Ascending aorta (tissue), 2 donors: ENCODE measurements at places on chromosomes 1 and 21. TPM values are rescaled to one million over a fixed set of nuclear protein-coding genes. Genes with fewer than 3 reads are reported as not detected.

The SSU72 gene
- total RNA-seq, result 50.1 TPM

The KCNJ9 gene
- total RNA-seq, result 1.2 TPM

The C1orf141 gene
- total RNA-seq, result not detected

The ITSN1 gene
- 95.0 TPM for total RNA-seq

The IL20 gene
- not detected for total RNA-seq

The MARK1 gene
- 11.6 TPM for total RNA-seq

The FABP3 gene
- total RNA-seq, result 24.2 TPM

The ST7L gene
- 4.0 TPM for total RNA-seq

DNA sequence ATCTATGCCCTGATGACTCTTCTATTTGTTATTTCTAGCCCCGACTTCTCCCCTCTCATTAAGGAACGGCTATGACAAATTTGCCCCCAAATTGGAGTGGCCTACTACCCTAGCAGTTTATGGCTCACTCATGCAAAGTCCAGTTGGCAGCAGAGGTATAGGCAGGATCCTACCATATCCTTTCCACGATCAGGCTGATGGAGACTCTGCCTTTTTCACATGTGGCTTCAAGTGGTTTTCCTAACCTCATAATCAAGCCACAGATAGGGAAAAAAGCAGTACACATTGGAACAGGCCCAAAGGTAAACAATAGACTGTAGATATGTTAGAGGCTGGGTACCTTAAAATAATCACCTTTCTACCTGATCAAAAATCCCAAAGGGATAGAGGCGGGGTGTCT is 292.5 kb downstream of the NCAM2 start:
- no peak for DNase-seq
- no peak overlapping the region for H3K4me3 ChIP-seq
- H3K27ac ChIP-seq, result no peak overlapping the region
- no peaks in the 10 kb centered on the region for H3K36me3 ChIP-seq
- no peaks in the 10 kb centered on the region for H3K4me1 ChIP-seq

- no peaks in the 10 kb centered on the region for H3K36me3 ChIP-seq
- H3K27ac ChIP-seq, result no peak overlapping the region
- no peaks in the 10 kb centered on the region for H3K27me3 ChIP-seq
- no peak for DNase-seq
- H3K4me1 ChIP-seq, result no peaks in the 10 kb centered on the region
- no peak overlapping the region for H3K4me3 ChIP-seq
Observed at GRCh38 chr1:34618381-34618780, 136.5 kb upstream of the GJB5 start.

- no peaks in the 10 kb centered on the region for H3K36me3 ChIP-seq
- no peak overlapping the region for H3K27ac ChIP-seq
- H3K4me1 ChIP-seq, result peaks cover 4% of the 10 kb centered on the region
- H3K27me3 ChIP-seq, result no peaks in the 10 kb centered on the region
Observed at GRCh38 chr1:230876660-230877059, 8.3 kb upstream of the C1orf198 start.

DNA sequence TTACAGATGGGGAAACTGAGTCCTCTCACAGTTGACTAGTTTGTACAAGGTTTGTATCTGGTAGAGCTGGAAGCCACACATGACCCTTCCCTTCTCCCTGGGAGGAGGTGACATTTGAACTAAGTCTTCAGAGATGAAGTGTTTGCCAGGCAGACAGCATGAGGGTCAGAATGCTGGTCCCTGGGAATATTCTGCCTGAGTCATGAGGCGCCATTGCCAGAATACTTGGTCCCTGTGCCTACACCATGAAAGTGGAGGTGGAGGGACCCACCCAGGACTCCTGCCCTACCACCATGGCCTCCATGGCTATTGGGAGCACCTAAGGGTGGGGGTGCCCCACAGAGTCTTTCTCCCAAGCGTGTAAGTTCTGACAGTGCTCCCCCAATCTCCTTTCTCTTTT is 7.0 kb downstream of the RPS6KA1 start:
- no peak overlapping the region for H3K4me3 ChIP-seq
- no peak for DNase-seq

DNA sequence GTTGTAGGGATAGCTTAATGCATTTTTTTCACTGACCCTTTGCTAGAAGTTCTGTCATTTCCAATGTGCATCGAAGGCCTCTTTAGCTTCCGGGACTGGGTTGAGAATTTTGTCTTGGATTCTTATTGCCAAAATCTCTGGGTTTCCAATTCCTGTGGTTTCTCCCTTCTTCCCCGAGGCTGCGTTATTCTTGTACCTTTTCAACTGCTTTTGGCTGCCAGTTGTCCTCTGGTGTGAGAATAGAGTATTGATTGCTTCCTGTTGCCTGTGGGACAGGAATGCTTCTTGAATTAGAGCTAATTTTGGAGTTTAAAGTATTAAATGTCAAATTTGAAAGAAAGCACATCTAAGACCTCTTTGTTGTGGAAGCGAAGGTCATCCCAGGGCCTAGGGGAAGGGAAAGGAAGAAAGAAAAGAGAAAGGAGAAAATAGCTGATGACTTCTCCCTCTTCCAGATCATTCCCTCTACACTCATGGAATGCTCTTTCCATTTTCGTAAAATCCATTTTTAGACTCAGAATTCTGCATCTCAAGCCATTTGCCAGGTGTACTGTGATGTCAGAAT is 21.1 kb downstream of the HUNK start:
- H3K36me3 ChIP-seq, result no peaks in the 10 kb centered on the region
- H3K27me3 ChIP-seq, result no peaks in the 10 kb centered on the region
- H3K4me3 ChIP-seq, result no peak overlapping the region
- H3K27ac ChIP-seq, result no peak overlapping the region

DNA sequence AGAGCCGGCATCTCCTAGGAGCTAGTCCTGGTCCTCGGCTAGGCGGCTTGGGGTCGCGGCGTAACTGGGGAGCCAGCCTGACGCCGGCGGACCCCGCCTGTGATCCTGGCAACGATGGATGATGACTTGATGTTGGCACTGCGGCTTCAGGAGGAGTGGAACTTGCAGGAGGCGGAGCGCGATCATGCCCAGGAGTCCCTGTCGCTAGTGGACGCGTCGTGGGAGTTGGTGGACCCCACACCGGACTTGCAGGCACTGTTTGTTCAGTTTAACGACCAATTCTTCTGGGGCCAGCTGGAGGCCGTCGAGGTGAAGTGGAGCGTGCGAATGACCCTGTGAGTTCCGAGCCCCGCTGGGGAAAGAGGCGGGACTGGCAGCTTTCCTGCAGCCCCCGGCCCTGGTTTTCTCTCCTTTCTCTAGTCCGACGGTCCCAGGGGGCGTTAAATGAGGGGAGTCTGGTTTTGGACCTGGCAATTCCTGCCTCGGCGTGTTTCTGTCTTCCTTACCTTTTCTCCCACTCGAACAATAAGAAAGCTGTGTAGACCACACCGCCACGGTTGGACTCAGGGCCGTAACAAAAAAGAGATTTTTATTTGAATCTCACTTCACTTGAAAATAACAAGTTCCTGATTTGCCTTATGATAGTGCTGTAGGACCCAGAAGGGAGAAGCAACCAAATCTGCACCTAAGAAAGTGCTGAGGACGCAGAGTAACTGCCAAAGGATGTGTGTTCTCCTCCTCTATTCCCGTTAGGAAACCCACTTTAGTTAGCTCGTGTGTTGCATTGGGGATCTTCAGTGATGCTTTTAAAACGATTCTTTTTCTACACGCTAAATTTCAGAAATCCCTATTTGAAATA is at the start of gene SPRTN:
Gene SPRTN (plus strand): TSS at position 24 of the 859 bp plus-strand sequence. CDS start 91 bp downstream, at position 115.
- no peak for DNase-seq
- peak within 1 kb of the TSS; percentile 97 for H3K27ac ChIP-seq
- no peaks in the 10 kb centered on the region for H3K27me3 ChIP-seq
- no peaks in the 10 kb centered on the region for H3K36me3 ChIP-seq

DNA sequence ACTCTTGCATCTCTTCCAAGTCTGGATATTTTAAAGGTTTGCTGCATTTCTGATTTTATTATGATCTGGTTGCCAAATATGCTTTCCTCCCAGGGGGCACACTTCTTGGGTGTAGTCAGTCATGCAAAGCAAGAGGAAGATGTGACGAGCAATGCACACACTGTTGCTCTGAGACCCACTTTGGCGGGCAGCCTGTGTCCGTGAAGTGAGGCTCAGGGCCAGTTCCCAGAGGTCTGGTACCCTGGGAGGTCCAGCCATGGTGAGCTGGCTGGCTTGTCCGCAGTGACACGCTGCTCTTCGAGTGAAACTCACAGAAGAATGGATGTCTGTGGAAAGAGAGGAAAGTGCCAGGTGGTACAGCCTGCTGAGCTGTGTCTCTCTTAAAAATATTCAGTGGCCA is 52.8 kb upstream of the EDN2 start:
- H3K27me3 ChIP-seq, result no peaks in the 10 kb centered on the region
- DNase-seq, result no peak
- peak overlapping the region; percentile 57 for H3K27ac ChIP-seq
- H3K36me3 ChIP-seq, result no peaks in the 10 kb centered on the region

- no peak overlapping the region for H3K27ac ChIP-seq
- H3K4me1 ChIP-seq, result no peaks in the 10 kb centered on the region
- DNase-seq, result no peak
- H3K36me3 ChIP-seq, result no peaks in the 10 kb centered on the region
- no peaks in the 10 kb centered on the region for H3K27me3 ChIP-seq
Observed at GRCh38 chr1:26391450-26391849, 18.9 kb upstream of the ZNF683 start.

DNA sequence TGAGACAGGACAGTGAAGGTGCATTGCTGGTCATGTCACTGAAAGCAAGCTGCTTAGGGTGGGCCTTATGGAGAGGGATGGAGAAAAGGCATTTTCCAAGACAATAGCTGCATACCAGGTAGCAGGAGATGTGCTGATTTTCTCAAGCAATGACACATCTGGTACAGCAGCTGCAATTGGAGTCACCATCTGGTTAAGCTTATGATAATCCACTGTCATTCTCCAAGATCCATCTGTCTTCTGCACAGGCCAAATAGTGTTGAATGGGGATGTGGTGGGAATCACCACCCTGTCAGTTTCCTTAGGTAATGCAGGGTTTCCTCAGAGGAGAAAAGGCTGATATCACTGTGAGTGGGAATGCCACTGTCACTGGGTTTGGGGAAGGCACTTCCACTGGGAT is 54.6 kb downstream of the ADSS2 start:
- no peak overlapping the region for H3K27ac ChIP-seq
- peaks cover 5% of the 10 kb centered on the region for H3K36me3 ChIP-seq
- H3K27me3 ChIP-seq, result no peaks in the 10 kb centered on the region
- H3K4me3 ChIP-seq, result no peak overlapping the region
- DNase-seq, result no peak

- DNase-seq, result no peak
- H3K4me3 ChIP-seq, result no peak overlapping the region
- no peaks in the 10 kb centered on the region for H3K36me3 ChIP-seq
- H3K27me3 ChIP-seq, result no peaks in the 10 kb centered on the region
Observed at GRCh38 chr1:198662821-198663220, 24.0 kb downstream of the PTPRC start.
